ENCODE measurements at places on chromosomes 6 and 20.

DNA sequence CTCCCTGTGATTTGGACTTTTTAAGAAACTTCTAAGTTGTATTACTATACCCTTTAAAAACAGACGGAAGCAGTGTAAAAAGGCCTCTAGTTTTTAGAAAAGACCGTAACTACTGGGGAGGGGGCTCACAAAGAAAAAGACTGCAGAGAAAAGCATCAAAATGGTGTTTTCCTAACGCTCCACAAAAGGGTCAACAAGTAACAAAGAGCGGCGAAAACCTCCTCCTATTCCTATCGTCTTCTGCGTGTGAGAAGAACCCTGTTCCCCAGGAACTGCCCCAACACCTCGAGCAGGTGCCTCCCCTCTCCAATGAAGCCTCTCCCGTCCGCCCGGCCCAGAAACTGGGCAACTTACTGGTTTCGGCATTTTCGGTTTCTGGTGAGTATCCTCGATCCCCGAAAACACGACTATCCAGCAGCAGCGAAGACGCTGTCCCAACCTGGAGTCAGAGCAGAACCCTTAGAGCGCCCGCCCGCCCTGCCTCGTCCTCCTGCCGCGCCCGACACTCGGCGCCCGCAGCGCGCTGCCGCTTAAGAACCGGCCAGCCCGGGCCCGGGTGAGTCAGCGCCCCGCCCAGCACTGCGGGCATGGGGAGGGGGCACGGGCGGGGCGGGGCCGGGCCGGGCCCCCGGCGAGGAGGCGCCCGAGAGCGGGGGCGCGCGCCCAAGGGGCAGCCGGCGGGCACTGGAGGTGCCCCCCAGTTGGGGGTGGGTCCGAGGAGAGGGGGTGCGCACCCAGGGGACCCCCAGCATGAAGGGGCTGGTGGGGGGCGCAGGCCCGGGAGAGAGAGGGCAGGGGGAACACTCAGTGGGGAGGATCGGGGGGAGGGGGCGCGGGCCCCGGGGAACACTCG, 1.2 kb downstream of the EZR start:
- peak; percentile 88 for DNase-seq

DNA sequence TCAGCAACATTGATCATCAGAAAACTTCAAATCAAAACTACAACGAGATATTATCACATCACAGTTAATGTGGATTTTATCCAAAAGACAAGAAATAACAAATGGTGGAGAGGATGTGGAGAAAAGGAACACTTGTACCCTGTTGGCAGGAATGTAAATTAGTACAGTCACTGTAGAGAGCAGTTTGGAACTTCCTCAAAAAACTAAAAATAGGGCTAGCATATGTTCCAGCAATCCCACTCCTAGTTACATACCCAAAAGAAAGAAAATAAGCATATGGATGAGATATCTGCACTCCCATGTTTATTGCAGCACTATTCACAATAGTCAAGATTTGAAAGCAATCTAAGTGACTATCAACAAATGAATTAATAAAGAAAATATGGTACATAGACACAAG, 887.7 kb upstream of the MAN1A1 start:
- DNase-seq, result no peak

DNA sequence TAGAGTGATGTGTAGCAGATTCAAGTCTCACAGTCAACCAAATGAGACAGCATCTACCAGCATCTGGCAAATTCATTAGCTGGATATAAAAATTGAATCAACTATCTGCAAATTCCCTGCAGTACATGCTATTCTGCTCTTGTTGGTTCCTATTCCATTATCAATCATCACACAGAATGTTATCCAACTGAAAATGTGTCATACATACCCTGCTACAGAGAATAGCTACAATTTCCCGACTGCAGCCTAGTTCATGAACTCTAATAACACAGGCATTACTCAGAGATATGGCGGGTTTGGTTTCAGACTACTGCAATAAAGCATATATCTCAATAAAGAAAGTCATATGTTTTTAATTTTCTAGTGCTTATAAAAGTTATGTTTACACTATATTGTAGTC, 78.4 kb downstream of the AHI1 start:
- no peak for DNase-seq

DNA sequence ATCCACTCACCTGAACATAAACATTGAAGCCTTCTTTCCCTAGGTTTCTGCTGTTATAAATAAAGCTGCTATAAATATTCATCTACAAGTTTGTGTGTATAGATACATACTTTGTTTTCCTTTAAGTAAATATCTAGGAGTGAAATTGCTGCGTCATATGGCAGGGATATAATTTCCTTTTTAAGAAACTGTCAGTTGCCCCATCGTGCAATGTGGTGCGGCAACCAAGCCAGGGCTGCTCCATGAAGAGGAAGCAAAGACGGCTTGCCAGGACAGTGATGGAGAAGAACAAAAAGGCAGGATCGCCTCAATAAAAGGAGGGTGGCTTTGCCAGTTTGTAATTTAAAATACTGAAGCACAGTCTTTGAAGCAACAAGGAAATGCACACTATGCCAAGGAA, 36.6 kb downstream of the CITED2 start:
- no peak for DNase-seq

DNA sequence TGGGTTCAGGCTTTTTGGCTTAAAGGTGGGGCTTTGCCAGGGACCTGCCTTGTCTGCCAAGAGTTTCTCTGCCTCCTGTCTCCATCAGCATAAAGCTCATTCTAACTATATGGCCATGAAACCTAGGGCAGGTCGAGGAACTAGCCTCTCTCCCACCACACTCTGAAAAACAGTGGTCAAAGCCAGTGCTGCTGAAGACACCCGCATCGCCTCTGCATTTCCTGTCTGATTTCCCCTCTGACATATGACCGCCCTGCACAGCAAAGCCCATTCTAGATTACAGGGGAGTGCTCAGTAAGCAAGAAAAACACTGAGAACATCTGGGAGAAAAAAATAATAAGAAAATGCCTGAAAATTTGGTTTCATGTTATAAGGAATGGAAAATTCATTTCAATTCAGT, 573.6 kb downstream of the PRKN start:
- no peak for DNase-seq

DNA sequence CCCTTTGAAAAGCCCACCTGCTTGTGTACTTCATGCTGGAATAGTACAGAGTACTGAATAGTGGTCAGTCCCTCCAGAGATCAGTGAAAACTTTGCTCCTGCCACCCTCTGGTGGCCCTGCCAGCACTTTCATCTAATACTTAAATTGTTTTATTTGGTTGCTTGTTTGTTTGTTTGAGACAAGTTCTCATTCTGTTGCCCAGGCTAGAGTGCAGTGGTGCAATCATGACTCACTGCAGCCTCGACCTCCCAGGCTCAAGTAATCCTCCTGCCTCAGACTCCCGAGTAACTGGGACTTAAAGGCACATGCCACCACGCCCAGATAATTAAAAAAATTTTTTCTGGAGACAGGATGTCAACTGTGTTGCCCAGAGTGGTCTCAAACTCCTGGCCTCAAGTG, 9.1 kb downstream of the FAM83D start:
- DNase-seq, result no peak

- no peak for DNase-seq
These were observed 45.1 kb downstream of the RAMACL start for GRCh38 chr6:166541366-166541765.

DNA sequence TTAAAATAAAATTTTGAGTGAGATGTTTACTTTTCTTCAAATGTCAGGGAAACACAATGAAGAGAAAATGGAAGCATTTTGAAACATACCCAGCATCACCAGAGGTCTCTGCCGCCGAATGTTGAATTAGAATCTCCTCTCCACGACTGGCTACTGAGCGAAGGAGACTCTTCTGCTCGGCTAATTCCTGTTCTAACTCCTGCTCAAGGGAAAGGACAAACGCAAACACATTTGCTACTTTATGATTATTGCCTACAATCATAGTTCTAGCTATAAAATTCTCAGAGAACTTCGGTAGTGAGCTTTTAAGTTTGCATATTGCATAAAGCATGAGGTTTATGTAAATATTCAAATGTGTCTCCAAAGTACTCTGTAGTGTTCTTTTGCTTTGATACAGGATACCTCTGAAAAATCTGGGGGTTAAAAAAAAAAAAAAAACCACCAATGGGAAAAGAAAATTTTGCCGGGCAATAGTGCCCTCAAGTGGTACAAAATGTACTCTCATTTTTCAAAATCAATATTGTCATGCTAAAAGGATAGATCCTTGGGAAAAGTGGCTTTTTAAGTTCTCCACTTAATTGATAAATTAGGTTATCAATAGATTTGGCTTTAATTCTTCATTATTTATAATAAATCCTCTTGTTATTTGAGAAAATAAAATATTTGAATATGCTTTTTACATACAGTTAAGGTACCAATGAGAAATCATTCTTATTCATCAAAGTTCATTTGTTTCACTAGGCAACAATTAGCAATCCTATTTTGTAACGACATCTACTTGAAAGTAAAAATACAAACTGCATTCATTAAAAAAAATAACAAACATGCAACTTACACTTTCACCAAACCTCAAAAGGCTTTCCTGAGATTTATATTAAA, 369.0 kb downstream of the SYNE1 start:
- no peak for DNase-seq

Measured in activated T-cell treated with anti-CD3 and anti-CD28 coated beads, Interleukin-2, amount 50 U/mL, for 1 hour (primary cell).